Panc1 (cell line): ENCODE measurements at places on chromosomes 2 and 18. TPM values are rescaled to one million over a fixed set of nuclear protein-coding genes. Genes with fewer than 3 reads are reported as not detected.

The ZAP70 gene
- total RNA-seq: 0.54 TPM

The CNGA3 gene
- not detected for total RNA-seq

The CD207 gene
- not detected for total RNA-seq

The CRYBA2 gene
- total RNA-seq: not detected

The CFAP221 gene
- not detected for total RNA-seq

The ZNF385B gene
- total RNA-seq: 0.28 TPM

The PJVK gene
- total RNA-seq: 3.7 TPM

The GKN1 gene
- total RNA-seq: not detected

The DTNA gene
- total RNA-seq: 0.77 TPM

The POTEI gene
- 0.92 TPM for total RNA-seq

The SULT1C4 gene
- not detected for total RNA-seq

The ERMN gene
- total RNA-seq: not detected

The FBXO11 gene
- 58.9 TPM for total RNA-seq
